ENCODE measurements at places on chromosomes 12 and 14. TPM values are rescaled to one million over a fixed set of nuclear protein-coding genes. Genes with fewer than 3 reads are reported as not detected.

Gene FSCB
- total RNA-seq, result not detected

Gene RDH16
- 0.19 TPM for total RNA-seq

Gene STAB2
- 0.03 TPM for total RNA-seq

Gene DMAC2L
- total RNA-seq, result 28.3 TPM

Gene DPY19L2
- total RNA-seq, result 52.1 TPM

Gene ATG101
- total RNA-seq, result 23.8 TPM

Gene CD27
- 0.16 TPM for total RNA-seq

Gene C12orf50
- total RNA-seq, result not detected

Gene PTGER2
- total RNA-seq, result 0.60 TPM

Gene CDCA3
- 0.55 TPM for total RNA-seq

Gene FGF23
- total RNA-seq, result not detected

Gene KCNC2
- total RNA-seq, result not detected

Gene PRH1
- 5.6 TPM for total RNA-seq

Gene MGP
- 497 TPM for total RNA-seq

Gene RHOJ
- 14.6 TPM for total RNA-seq

Gene GLT1D1
- total RNA-seq, result 11.8 TPM

Gene LBHD2
- not detected for total RNA-seq

Gene ERO1A
- 14.6 TPM for total RNA-seq

Gene EMP1
- 90.5 TPM for total RNA-seq

Gene MYRFL
- total RNA-seq, result 0.14 TPM

Gene CHGA
- not detected for total RNA-seq

Gene PIP4K2C
- 12.3 TPM for total RNA-seq

Gene PLXNC1
- 2.5 TPM for total RNA-seq

Gene APEX1
- 75.0 TPM for total RNA-seq

Gene HOXC12
- not detected for total RNA-seq

Gene RNASE4
- total RNA-seq, result 9.0 TPM

Gene KRT5
- not detected for total RNA-seq

Gene SUDS3
- total RNA-seq, result 20.4 TPM

Gene NRIP2
- total RNA-seq, result 1.2 TPM

Gene ERP27
- total RNA-seq, result 0.14 TPM

Gene CDKN3
- 4.3 TPM for total RNA-seq

Gene ZNF26
- 3.1 TPM for total RNA-seq

Measured in left ventricle myocardium inferior (tissue), 1 donor.